ENCODE measurements at places on chromosomes 6 and 20.

DNA sequence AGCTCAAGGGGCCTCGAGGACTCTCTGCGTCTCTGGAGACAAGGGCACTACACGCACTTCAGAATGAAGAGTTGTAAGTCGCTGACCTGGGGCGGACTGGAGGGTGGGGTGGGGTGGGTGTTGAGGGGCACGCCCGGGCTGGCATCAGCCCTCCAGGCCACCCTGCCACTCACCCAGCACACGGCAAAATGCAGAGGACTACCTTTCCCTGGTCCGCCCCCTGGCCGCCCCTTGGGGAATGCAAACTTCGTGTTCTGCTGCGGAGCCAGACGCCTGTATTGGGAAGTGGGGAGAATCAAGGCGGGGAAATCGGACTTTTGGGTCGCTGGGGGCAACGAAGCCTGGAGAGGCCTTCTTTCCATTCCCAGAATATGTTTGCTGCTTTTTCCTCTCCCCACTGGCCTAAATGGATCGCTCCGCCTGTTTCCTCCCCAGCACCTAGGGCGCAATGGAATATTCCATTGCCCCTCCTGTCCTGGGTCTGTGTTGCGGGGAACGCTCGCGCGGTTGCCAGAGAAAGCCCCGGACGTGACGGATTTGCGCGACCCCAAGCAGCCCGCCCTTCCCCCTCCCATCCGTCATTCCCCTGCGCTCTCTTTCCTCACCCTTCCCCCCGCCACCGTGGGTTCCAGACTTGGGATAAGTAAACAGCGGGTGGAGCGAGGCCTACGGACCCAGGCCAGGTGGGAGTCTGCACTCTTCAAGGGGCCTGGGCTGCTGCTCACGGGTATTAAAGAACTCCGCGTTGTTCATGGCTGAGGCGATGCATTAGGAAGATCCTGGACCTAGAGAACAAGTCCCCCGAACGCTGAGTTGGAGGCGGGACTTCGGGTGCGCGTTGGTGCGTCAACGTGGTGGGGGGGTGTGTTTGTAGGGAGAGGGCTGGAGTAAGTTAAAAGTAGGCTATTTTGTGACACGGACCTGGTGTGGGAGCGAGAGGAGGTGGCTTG is at the start of gene PPT2:
TSS of gene PPT2 (plus strand) at position 578 of the 950 bp plus-strand sequence. CDS start 454 bp downstream, outside the sequence.
- peak; percentile 51 for DNase-seq

DNA sequence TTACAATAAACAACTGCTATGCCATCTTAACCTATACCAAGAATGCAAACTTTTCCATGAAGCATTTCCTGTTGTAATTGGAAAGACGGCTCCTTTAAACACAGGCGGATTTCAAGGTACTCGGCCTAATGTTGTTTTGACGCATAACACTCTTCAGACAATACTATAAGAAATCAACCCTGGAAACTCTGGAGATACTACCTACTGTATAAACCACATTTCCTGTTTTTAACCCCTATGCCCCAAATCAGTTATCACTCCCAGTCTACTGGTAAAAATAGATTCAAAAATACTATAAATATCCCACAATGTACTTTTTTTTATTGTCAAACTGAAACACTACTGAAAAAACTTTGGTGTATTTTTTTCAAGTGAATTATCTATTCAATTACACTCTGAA is 118.1 kb downstream of the IRF4 start:
- DNase-seq, result no peak

- no peak for DNase-seq
Observed at GRCh38 chr6:128504003-128504654, 16.3 kb downstream of the PTPRK start.

DNA sequence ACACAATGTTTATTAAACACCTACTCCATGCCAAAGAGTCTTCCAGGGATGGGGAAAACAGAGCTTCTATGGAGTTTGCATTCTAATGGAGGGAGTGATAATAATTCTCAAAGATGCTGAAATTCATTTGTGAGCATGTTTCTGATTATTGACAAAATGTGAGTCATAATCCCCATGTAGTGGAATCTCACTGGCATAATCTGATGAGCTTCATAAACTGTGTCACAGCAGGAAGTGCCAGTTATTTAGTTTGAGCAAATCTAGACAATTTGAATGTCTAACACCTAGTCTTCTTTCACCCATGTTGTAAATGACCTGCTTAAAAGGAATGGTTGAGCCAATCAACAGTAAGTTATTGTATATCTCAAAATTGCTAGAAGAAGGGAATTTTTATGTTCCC is 95.1 kb downstream of the KCNQ5 start:
- no peak for DNase-seq

- DNase-seq, result peak; percentile 73
Observed at GRCh38 chr6:33314515-33314942, 651 bp upstream of the TAPBP start.

All from effector CD4-positive, alpha-beta T cell (primary cell).